ENCODE measurements at places on chromosomes 12 and 14.

DNA sequence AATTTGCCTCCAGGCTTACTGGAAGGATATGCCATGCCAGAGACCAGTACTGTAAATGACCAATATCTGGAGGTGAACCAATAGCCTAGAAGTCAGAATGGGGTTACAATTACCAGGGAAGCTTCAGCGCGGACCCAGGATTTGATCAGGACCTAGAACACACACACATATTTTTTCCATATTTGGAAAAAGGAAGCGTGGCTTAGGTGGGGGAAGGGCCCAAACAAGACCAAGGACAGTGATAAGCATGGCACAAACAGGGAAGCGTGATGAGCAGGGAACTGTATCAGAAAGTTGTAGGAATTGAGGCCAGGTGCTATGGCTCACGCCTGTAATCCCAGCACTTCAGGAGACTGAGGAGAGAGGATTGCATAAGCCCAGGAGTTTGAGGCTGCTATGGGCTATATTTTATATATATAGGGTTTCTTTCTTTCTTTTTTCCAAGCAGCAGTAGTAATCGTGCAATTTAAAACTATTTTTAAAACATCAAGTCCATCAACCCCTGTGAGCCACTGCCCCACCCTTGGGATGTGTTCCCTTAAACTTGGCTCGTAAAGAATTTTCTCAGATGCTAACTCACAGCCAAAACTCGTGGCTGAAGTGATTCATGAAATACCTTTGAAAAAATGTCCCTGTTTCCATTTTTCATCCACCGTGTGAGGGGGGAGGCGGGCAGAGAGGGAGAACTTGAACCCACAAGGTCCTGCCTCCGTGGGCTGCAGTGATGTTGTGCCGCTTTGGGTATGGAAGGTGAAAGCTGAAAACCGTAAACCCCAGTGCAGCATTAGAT, 16.7 kb downstream of the HRK start:
- no peak for DNase-seq

DNA sequence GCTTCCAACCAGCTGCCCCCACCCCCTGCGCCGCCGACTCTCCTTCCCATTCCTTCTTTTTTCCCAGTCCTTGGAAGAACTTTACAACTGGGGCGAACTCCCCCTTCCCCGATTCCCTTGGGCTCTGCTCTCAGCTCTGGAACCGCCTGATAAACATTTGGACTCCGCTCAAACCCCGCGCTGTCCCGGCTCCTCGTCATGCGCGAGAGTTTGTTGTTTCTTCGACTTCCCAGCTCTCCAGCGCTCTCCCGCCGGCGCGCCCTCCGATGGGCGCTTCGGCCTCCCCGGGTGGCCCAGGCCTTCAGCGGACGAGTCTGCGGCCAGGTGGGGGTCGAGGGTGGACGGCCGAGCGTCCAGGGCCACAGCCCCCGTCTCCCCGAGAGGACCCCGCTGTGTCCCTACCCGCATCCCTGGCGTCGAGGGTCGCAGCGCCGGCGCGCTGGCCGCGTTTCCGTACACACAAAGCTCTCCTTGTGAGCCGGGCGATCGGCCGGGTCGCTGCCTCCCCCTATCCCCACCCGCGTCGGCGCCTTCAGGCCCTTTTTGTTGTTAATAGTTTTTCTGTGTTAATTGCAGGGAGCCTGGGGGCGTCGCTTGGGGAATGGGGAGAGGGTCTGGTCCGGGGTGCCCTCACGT, 847 bp downstream of the MMP14 start:
- peak; percentile 55 for DNase-seq

- DNase-seq, result peak; percentile 24
Observed at GRCh38 chr12:49478949-49479664, 59.7 kb upstream of the KCNH3 start.

GRCh38 chr12:90854136-90854689, 100.8 kb downstream of the CCER1 start:
- no peak for DNase-seq

DNA sequence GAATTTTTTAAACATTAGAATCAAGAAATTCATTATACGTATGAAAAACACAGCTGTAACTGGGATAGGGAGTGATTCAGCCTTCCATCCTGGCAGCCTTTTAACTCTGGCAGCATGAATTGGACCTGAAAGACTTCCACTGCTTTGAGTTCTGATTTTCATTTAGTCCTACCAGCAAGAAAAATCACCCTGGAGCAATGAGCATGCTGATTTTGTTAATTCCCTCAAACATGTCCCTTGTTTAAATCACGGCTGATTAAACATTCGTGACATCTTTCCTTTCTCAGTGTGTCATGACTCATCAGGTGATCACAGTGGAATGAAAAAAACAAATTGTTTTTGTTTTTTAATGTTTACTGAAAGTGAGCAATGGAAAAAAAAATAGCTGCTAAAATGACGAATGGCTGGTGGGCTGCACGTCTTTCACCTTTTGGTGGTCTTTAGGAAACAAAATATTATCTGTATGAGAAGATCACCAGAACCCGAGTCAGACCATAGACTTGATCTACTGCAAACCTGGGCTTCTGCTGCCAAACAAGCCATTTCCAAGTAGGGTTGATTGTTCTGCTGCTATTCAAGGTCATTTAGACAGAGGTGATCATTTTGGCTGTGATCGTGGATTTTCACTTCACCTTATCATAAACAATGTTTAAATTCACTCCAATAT, 67.0 kb upstream of the CAND1 start:
- DNase-seq, result no peak

- DNase-seq, result no peak
Observed at GRCh38 chr14:64411001-64411400, 22.8 kb downstream of the MTHFD1 start.

- DNase-seq, result no peak
Observed at GRCh38 chr12:12202747-12203146, 64.1 kb downstream of the LRP6 start.

GRCh38 chr12:103588680-103589079, 1.6 kb downstream of the STAB2 start:
- DNase-seq, result no peak

Data from WTC11 (cell line).